CD4-positive, alpha-beta T cell treated with Interleukin-4 for 1 hour (primary cell): ENCODE measurements at places on chromosomes 7 and 10.

DNA sequence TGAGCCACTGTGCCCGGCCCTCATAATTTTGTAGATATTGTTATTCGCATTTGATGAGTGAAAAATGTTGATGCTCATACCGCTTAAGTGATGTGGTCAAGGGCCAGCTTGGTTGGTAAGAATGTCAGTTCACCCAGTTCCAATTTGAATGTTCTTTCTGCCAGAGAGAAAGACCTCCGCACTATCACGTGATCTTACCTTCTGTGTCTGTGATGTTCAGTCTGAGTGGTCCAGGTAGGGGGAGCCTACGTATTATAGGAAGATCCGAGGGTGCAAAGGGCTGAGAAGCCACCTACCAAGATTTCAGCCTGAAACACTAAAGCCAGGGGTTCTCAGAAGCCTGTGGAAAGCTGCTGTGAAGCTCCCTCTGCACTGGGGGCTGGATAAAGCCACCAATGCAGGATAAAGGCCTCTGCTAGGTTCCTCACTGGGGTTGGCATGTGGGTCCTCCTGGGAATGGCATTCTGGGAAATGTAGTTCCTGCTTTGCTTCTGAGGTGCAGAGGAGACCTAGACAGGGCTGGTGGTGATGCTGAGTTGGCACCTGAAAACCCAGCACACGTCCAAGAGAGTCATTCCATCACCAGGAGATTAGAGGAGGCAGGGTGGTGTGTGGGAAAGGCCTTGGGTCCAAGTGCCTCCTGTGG is 64.7 kb upstream of the AOAH start:
- no peak for DNase-seq

DNA sequence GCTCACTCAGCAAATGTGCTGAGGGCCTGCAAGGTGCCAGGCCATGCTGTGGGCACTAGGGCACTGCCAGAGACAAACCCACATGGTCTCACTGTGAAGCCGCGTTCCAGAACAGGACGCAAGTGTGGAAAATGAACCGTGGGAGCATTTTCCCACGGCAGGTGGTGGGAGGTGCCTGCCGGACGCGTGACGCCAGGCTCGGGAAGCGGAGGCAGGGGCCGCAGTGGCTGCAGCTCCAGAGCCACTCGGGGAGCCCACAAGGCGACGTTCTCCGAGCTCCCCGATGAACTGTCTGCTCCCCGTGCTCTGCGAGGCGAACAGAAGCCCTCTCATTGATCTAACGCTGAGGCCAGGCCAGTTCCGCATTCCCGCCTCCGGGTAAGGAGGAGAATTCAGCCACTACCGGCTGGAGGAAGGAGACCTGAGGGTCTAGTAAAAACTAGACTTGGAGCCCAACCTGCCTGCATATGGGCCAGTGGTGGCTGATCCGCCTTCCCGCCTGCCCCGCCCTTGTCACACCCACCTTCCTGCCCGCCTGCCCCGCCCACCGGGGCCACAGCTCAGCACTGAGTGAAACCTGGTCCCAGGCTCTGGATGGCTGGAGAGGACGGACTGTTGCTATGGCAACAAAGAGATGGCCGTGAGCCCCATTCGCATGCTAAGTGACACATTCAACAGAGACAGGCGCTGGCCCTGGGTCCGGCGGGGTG is 13.1 kb downstream of the ADGRA1 start:
- DNase-seq: no peak

DNA sequence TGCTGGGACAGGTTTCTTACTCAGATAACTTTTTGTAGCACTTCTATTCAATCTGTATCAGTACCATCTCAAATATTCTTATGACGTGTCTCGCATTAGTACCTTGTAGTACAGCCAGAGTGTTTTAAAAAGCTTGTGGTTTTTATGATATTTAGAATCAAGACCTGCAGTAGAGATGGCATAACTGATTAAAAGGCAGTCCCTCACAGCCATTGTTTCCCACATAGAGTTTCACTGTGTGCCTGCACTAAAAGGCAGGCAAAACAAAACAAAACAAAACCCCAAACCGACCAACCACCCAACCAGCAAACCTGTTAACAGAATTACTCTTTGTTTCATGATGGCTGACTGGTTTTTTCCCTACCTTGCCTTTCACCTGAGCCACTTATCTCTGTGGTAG is 221.3 kb upstream of the DGKB start:
- DNase-seq: no peak

GRCh38 chr10:9825491-9826018 is 1192.1 kb upstream of the CELF2 start:
- DNase-seq: no peak

- no peak for DNase-seq
Measured at GRCh38 chr10:78981970-78982281, 86.8 kb upstream of the ZMIZ1 start.

- DNase-seq: no peak
Measured at GRCh38 chr7:82162289-82162688, 281.3 kb downstream of the CACNA2D1 start.

DNA sequence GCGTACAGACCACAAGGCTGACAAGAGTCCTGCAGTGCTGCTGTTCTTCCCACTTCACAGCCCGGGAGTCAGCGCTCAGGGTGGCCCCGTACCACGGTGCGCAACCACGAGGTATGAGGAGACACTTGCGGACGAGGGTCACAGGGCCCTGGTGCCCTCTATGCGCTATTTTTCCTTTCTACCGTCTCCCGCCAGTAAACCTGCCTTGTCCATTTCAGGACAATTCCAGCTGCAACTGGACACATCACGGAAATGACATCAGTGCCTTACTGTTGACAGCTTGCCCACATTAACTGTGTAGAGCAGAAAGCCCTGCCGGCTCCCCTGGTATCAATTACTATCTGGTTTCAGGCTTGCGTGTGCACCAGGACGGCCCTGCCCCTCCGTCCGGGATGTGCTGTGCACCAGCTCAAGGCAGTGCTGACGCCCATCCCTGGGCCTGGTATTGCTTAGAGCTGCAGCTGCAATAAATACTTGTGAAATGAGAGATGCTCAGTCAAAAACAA is 65.1 kb downstream of the ZRANB1 start:
- no peak for DNase-seq

- no peak for DNase-seq
Measured at GRCh38 chr7:7099584-7100014, 82.7 kb upstream of the C1GALT1 start.

- peak; percentile 24 for DNase-seq
Measured at GRCh38 chr7:30412782-30413504, 65.6 kb downstream of the NOD1 start.

GRCh38 chr10:122461367-122461728 is at the start of gene HTRA1:
Gene HTRA1, plus strand, starts transcription at chr10:122461553. Its CDS starts 100 bp downstream, at chr10:122461653.
- DNase-seq: no peak

DNA sequence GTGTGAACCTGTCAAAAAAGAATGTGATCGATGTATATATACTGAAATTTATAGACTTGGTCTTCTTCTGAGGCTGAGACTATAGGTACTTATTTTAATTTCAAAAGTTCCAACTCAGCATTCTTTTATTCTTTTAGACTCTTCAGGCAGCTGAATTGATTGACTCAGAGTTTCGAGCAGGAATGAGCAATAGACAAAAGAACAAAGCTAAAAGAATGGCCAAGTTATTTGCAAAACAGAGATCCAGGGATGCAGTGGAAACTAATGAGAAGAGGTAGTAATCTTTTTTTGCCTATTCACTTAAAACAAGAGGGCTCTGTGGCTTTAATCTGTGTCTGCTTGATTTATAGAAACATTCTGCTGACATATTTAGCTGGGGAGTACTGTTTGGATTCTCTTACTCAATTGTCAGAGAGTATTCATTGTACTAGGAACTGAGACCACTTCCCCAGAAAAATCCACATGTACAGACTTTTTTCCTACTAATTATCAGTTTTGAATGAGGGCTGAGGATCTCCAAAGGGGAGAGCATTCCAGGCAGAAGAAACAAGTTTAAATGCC is 30.1 kb downstream of the BTAF1 start:
- no peak for DNase-seq

- DNase-seq: no peak
Measured at GRCh38 chr10:93440591-93441091, 41.5 kb downstream of the MYOF start.

DNA sequence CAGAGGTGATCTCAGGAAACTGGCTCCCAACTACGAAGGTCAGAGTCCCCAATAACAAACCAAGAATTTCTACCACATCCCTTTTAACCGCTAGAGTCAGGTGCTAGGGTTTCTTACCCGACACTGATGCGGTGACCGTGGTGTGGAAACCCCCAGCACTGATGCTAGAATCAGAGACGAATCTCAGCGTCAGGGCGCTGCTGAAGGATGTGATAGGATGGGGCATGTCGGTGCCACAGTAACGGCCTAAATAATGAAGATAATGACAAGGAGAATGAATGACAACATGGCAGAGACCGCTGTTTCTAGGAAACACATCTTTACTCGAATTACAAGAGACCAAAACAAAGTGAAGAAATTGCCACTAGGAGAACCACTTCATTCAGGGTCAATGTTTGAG is 131.1 kb upstream of the RSU1 start:
- DNase-seq: peak; percentile 68

DNA sequence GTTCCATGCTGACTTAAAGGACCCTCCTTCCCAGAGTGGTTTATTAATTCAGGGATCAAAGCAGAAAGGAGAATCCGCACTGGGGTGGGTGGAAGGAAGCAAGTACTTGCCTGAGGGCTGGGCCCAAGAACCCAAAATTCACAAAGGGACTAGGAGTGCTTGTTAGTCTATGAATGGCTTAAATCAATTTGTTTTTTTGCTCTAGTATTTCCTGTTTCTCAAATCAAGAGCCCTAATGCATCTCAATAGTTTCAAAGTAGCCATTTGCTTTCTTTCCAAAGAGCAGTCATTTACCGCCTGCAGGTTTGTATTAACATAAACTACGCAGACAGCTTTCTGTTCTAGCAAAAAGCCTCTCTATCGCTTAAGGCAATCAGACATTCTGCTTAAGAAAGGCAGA is 44.2 kb upstream of the SLC35G1 start:
- no peak for DNase-seq

- no peak for DNase-seq
Measured at GRCh38 chr7:107564553-107565298, 955 bp downstream of the DUS4L start.

- DNase-seq: no peak
Measured at GRCh38 chr7:47759056-47759706, 177.3 kb upstream of the TNS3 start.

DNA sequence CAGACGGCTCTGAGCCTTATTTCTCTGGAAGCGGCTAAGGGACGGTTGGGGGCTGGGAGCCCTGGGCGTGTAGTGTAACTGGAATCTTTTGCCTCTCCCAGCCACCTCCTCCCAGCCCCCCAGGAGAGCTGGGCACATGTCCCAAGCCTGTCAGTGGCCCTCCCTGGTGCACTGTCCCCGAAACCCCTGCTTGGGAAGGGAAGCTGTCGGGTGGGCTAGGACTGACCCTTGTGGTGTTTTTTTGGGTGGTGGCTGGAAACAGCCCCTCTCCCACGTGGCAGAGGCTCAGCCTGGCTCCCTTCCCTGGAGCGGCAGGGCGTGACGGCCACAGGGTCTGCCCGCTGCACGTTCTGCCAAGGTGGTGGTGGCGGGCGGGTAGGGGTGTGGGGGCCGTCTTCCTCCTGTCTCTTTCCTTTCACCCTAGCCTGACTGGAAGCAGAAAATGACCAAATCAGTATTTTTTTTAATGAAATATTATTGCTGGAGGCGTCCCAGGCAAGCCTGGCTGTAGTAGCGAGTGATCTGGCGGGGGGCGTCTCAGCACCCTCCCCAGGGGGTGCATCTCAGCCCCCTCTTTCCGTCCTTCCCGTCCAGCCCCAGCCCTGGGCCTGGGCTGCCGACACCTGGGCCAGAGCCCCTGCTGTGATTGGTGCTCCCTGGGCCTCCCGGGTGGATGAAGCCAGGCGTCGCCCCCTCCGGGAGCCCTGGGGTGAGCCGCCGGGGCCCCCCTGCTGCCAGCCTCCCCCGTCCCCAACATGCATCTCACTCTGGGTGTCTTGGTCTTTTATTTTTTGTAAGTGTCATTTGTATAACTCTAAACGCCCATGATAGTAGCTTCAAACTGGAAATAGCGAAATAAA is 175.5 kb downstream of the RNF216 start:
- no peak for DNase-seq

DNA sequence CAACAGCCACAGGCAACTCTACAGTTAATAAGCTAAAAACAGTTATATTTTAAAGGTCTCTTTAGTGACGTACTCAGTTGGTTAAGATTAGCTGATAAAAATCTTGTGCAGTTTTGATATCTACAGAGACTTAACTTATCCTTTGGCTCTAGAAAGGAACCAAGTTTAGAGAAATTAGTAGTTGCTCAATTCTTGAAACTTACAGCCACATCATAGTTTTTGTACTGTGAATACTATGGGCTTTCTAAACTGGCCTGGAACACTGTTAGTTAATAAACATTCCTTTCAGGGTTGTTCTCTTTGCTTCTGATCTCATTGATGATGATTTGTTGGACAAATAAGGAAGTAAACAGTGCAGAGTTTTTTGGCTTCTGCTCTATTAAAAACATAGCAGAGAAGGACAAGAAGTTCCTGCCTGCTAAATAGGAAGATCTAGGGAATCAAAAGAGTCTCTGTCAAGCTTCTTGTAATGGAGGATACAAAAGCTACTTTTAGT is 73.1 kb downstream of the MKLN1 start:
- DNase-seq: no peak

DNA sequence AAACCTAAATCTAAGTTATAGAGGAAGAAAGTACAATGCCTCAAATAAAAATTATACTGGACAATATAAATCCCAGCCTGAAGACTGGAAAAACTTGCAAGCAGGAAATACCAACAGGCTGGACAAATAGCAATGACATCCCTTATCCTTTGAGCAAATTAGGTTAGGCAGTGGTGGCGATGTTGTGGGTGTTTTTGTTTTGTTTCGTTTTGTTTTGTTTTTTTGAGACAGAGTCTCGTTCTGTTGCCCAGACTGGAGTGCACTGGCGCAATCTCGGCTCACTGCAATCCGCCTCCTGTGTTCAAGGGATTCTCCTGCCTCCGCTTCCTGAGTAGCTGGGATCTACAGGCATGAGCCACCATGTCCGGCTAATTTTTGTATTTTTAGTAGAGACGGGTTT is 57.3 kb upstream of the TES start:
- DNase-seq: no peak

GRCh38 chr10:98257961-98258360 is 10.0 kb downstream of the LOXL4 start:
- no peak for DNase-seq

GRCh38 chr7:150463461-150463860 is 13.0 kb downstream of the GIMAP8 start:
- DNase-seq: no peak

GRCh38 chr10:133396035-133396624 is 2.2 kb downstream of the MTG1 start:
- DNase-seq: no peak

GRCh38 chr7:79528421-79528820 is 75.0 kb upstream of the MAGI2 start:
- DNase-seq: no peak

DNA sequence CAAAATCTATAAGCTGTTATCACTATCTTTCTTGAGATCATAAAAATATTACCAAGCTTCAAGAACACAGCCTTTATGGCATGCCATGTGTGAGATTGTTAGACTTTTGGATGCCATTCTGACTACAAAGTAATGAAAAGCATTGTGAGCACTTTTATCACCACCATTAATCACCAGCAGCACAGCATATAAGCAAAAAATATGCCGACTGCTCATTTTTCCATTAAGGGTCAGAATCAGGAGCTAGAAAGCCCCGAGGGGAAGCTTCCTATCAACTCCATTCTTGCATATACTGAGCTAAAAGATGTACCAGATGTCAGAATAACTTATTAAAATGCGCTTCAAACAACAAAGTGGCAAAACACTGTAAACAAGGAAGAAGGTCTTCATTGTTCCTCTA is 114.3 kb downstream of the LMBR1 start:
- DNase-seq: no peak
